ENCODE measurements at places on chromosomes 5 and 9.
A peak's percentile ranks its signal among the peaks of the same experiment; 100 is the strongest.

GRCh38 chr5:72231991-72232703, 87.9 kb downstream of the MRPS27 start:
- DNase-seq = peak; percentile 91

GRCh38 chr9:68832861-68833518, 128.0 kb downstream of the PIP5K1B start:
- no peak for DNase-seq

- DNase-seq = no peak
Measured at GRCh38 chr5:57853929-57854697, 371.5 kb upstream of the ACTBL2 start.

DNA sequence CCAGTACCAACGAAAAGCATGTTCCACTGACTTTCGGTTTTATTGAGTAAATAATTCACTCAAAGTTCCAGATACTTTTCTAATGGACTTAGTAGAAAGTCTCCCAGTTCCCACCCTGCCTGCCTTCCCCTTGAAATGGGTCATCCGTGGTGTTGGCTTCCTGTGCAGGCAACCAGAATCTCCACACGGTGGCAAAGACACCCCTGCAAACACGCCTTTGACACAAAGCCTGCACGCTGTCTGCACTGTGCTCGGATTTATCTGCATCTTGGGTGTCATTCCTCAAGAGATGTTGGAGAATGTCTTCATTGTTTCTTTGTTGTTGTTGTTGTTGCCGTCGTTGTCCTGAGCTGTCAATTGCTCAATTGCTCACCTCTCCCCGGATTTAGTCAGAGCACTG, 150.0 kb upstream of the IRX2 start:
- no peak for DNase-seq

DNA sequence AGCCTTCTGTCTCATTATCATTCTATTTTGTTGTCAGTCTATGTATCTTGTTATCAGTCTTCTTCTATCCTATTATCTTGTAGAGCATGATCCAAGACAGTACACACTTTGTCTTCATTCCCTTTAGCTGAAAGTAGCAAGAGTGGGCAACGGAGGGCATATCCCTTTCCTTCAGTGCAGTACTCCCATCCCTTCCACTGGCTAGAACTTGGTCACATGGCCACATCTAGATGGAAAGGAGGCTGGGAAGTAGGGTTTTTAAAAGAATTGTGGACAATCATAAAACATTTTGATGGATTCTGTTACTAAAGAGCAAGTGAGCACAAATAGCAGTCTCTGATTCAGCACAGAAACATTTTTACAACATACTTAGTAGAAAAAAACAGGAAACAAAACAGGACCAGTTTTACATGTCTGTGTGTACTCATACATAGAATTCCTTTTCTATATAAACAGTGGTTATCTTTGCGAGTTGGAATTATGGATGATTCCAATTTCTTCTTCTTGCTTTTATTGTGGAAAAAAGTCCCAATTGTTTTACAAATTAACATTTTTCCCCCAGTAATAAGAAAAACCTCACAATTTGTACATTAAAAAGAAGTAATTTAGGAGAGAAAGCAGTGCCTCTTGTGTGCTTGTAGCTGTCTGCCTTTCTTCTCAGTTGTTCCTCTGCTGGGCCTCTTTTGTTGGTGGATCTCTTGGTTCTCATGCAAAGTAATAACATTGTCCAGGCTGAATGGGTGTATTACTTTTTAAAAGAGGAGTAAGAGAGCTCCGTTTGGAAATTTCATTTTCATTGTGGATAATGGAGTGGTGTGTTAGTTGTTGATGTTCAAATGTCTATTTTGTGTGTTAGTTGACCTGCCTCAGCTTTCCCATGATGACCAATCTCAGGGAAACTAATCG, 410.9 kb upstream of the TRPC7 start:
- DNase-seq = no peak

GRCh38 chr5:179377421-179378115, 32.3 kb upstream of the ADAMTS2 start:
- DNase-seq = no peak

- peak; percentile 53 for DNase-seq
Measured at GRCh38 chr9:32941701-32942100, 59.7 kb downstream of the APTX start.

DNA sequence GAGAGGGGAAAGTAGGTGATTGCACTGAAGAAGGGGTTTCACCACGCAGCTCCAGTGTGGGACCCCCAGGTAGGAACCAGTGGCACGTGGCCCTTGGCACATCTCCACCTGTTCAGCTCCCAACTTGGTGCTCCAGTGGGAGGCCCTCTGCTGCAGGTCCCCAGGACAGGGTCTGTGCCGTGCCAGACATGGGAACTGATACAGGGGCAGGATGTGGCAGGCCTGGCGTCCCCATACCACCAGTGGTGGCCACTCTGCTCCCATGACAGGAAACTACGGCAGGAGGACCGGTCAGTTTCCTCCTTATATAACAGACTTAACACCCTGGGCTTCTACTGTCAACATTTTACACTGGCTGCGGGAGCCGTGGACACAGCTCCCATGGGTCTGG, 67.3 kb downstream of the PSMB7 start:
- DNase-seq = no peak

- DNase-seq = no peak
Measured at GRCh38 chr5:73321757-73322436, 126.7 kb downstream of the FOXD1 start.

GRCh38 chr9:216866-217265, 2.2 kb downstream of the DOCK8 start:
- DNase-seq = no peak

GRCh38 chr5:57313716-57314115, 139.9 kb downstream of the GPBP1 start:
- DNase-seq = no peak

DNA sequence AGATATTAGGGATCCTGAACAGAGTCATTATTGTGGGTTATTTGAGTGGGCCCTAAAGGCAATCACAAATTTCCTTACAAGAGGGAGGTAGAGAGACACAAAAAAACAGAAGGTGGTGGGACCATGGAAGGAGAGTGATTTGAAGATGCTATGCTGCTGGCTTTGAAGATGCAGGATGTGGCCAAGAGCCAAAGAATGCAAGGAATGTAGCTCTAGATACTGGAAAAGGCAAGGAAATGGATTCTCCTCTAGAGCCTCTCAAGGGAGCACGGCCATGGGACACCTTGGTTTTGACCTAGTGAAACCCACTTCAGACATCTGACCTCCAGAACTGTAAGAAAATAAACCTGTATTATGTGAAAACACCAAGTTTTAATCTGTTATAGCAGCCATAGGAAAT, 53.8 kb downstream of the TTC39B start:
- no peak for DNase-seq

GRCh38 chr5:36696059-36696673, 89.8 kb downstream of the SLC1A3 start:
- peak; percentile 47 for DNase-seq

GRCh38 chr9:113630386-113631136, 167.0 kb downstream of the RGS3 start:
- no peak for DNase-seq

- peak; percentile 71 for DNase-seq
Measured at GRCh38 chr9:16133556-16134227, 580.8 kb downstream of the CCDC171 start.

DNA sequence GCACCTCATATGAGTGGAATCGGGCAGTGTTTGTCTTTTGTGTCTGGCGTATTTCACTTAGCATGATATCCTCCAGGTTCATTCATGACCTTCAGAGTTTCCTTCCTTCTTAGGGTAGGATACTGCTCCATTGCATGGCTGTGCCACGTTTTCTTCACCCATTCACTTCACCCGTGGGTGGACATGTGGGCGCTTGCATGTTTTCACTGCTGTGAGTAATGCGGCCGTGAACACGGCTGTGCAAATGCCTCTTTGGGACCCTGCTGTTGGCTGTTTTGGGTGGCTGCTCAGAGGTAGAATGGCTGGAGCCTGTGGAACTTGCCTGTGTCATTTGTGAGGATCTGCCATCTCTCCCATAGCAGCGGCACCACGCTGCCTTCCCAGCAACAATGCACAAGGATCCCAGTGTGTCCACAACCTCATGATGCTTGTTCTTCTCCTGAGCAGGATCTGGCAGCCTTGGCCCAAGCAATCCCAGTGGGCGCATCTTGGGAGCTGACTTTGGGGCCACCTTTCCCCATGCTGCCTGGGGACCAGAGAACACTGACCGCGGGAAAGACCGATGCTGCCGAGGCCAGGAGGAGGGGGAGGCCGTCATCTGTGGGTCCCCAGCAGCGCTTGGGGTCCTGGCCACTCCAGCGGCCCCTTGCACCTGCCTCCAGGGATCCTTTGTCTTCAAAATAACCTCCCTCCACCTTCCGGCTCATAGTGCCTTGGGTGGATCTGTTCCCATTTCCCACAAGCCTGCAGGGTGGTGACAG, 2.3 kb upstream of the SCGB3A1 start:
- no peak for DNase-seq

DNA sequence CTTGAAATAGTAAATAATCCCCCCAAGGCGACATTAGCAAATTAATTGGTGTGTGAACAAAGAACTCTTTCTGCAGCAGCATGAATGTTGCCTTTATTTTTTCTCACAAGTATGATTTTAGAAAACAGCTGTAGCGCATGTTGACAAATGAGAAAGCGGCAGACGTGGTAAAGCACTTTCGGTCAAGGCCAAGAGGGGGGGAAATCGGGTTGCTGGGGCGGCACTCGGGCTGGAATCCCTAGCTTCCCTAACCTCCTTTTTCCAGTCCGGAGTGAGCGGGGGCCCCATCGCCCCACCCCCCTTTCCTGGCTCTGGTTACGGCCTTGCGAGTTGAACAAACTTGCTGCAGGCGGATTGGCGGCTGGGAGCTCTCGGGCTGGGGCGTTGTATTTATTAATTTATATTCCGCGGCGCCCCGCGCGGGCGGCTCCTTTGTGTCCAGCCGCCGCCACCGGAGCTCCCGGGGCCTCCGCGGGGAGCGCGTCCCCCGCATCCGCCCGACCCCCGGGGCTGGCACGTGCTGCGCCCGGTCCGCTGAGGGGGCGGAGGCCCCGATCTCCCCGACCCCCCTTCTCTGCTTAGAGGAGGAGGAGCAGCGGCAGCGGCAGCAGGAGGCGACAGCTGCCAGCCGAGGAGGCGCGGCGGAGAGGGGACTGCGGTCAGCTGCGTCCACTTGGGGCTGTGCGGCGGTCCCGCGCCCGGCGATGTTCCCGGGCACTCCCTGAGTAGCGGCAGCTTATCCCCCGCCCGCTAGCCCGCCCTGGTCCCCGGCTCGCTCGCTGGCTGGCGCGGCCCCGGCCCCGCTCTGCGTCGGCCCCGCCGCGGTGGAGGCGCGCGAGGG, at the start of gene RHOBTB3:
TSS of gene RHOBTB3 (plus strand) at position 607 of the 841 bp plus-strand sequence. CDS start 347 bp downstream, outside the sequence.
- DNase-seq = peak; percentile 94

GRCh38 chr5:93892481-93892880, 151.1 kb upstream of the POU5F2 start:
- no peak for DNase-seq

DNA sequence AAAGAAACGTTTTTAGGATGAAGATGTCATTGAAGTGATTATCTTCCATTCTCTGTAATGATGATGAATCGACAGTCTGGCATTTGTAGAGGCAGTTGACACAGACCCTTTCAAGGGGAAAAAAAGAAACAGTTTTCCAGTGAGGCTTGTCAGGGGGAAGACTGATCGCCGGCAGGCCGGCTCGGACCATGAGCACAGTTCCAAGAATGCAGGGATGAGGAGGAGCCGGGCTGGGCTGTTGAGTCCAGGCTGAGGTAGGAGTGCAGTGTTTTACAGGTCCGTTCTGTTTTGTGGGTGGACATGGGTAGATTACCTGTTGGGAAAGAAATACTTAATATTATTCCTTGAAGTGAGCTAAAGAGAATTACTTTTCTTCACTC, 194.6 kb downstream of the AOPEP start:
- no peak for DNase-seq

DNA sequence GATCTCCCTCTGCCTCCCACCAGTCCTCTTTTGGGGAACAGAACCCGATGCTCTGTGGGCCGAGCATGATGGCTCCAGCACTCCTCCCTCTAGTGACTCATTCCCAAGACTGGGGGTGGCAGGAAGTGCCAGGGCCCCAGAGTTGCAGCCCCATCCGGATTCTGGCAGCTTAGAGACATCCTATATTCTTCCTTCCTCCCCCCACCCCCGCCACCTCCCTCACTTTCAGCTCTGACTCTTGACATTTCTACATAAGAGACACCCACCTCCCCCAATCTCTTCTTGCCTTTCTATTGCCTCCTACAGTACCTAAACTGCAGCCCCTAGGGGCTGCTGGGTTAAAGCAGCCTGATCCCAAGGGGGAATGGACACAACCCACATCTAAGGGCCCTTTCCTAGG, 47.1 kb upstream of the MATR3 start:
- DNase-seq = peak; percentile 26

DNA sequence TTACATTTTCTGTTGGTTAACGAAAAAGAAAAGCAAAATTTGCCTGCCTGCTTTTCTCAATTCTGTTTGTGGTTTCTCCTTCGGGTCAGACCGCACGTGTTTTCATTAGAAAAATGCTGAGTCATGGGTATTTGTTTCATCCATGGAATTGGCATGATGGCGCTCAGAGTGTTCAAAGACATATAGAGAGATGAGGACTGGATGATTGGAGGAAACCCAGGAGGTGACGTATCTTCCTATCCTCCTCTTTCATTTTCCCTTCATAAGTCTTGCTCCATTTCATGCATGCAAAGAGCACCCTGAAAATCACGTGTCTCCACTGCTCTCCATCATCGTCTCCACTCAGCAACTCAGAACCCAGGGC, 353.8 kb upstream of the WWC1 start:
- peak; percentile 56 for DNase-seq

DNA sequence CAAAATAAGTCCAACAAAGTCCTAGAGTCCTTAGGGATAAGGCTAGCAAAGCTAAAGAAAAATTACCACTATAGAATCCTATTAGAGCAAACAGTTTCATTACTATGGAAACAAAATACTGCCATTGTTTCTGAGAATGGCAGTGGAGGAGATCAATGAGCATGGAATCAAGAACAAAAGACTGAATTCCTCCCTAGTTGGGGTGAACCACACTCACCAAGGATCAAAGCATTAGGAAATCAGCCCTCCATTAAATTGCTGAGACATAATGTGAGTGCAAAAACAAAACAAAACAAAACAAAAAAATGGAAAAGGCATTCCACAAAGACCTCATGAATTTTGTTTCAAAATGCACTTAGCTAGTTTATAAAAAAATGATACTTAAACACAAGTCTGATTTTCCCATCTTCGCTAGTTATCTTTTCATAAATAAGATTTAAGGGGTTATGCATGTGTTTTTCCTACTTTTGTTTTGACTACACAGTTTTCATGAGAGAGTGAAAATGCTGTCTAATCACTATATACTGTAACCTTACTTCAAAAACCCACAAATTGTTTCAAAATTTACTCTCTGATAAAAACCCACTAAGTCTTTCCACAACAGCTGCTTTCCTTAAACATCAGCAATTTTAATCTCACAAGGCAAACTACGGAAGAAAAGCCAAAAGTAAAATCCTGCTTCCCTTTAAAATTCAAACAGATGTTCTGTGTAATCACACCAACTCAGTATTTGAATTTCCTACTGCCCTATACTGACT, 9.7 kb downstream of the SERINC5 start:
- DNase-seq = peak; percentile 28

GRCh38 chr5:180209137-180209581, at the start of gene RASGEF1C:
RASGEF1C (minus strand) TSS chr5:180209211; CDS start chr5:180138052, 71,159 bp downstream.
- DNase-seq = peak; percentile 84

- DNase-seq = no peak
Measured at GRCh38 chr5:126745259-126745992, 31.5 kb upstream of the LMNB1 start.

GRCh38 chr9:32128546-32128945, 255.9 kb upstream of the ACO1 start:
- DNase-seq = no peak

GRCh38 chr9:71680189-71680980, 87.9 kb downstream of the CEMIP2 start:
- peak; percentile 12 for DNase-seq

Measured in OCI-M1 (cell line).